Osteoblast (primary cell): ENCODE measurements at places on chromosomes 7 and 10.

- H3K4me1 ChIP-seq = no peaks in the 10 kb centered on the region
- no peaks in the 10 kb centered on the region for H3K27me3 ChIP-seq
- no peaks in the 10 kb centered on the region for H3K36me3 ChIP-seq
- H3K27ac ChIP-seq = no peak overlapping the region
Measured at GRCh38 chr10:11252887-11253286, 235.2 kb downstream of the CELF2 start.

DNA sequence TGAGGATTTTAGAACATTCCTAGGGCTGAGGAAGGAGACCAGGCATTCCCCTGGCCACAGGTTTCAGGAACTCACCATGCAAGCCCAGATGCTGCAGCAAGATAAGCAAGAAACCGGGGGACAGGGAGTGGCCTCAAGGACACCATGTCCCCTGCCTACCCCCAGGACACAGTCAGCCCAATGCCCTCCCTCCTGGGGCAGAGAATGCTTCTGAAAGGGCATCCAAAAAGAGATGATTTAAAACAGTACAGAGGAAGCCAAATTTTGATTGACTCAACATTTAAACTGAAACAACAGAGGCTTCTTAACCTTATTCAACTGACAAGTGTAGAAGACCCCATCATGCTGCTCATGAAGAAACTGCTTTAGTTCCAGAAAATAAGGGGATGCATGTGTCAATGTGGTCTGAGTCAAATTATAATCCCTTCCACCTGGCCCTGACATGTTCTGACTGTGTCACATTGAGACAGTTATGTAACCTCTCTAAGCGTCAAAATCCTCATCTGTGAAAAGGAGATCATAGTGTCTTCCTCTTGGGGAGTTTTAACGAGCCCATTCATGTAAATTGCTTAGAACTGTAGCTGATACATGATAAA, 60.0 kb downstream of the ICA1 start:
- H3K4me3 ChIP-seq = no peak overlapping the region
- H3K4me1 ChIP-seq = peaks cover 19% of the 10 kb centered on the region
- no peak overlapping the region for H3K27ac ChIP-seq
- no peaks in the 10 kb centered on the region for H3K36me3 ChIP-seq

- H3K4me1 ChIP-seq = peaks cover 34% of the 10 kb centered on the region
- no peaks in the 10 kb centered on the region for H3K27me3 ChIP-seq
- no peaks in the 10 kb centered on the region for H3K36me3 ChIP-seq
- H3K4me3 ChIP-seq = peak overlapping the region; percentile 62
Measured at GRCh38 chr7:12715372-12716133, 28.1 kb downstream of the ARL4A start.

GRCh38 chr7:140542228-140542603, 62.9 kb upstream of the MKRN1 start:
- H3K36me3 ChIP-seq = no peaks in the 10 kb centered on the region
- H3K4me3 ChIP-seq = peak overlapping the region; percentile 24
- peaks cover 18% of the 10 kb centered on the region for H3K4me1 ChIP-seq
- no peak for DNase-seq
- H3K27me3 ChIP-seq = no peaks in the 10 kb centered on the region

GRCh38 chr10:19840776-19841175, 24.5 kb downstream of the PLXDC2 start:
- H3K36me3 ChIP-seq = no peaks in the 10 kb centered on the region
- H3K27ac ChIP-seq = no peak overlapping the region
- peaks cover 4% of the 10 kb centered on the region for H3K4me1 ChIP-seq
- no peak overlapping the region for H3K4me3 ChIP-seq
- H3K27me3 ChIP-seq = no peaks in the 10 kb centered on the region

DNA sequence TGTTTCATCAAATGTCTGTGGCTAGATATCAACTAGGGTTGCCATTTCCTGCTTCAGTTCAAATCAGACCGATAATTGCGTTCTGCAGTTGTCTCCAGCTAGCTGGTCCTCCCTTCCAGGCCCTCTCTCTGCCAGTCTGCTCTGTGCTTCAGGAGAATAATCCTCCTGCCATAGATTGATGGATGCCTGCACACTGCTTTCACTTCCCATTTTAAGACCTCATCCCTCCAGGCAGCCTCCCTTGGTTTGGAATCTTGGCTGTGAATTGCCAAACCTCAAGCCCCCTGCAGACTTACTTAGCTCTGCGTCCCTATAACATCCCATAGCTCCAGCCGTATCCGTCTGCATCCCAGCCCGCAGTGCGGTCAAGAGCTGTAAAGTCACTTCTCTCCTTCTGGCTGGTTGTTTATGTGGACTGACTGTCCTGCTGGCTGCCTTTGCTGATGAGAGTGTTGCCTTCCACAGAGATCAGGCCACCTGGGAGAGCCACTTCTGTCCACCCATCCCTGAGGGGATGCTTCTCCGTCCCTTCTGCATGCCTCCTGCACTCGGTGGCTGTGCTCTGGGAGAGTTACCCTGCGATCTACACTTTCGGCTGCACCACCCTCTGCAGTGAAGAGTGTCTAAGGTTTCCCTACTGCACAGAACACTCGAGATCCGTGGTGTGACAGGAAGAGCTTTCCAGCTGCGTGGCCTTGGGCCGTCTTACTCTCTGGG, 22.4 kb upstream of the KLF6 start:
- H3K4me1 ChIP-seq = peaks cover 71% of the 10 kb centered on the region
- peak overlapping the region; percentile 96 for H3K27ac ChIP-seq
- no peaks in the 10 kb centered on the region for H3K27me3 ChIP-seq

- DNase-seq = no peak
- H3K27ac ChIP-seq = no peak overlapping the region
- peaks cover 65% of the 10 kb centered on the region for H3K27me3 ChIP-seq
- H3K4me3 ChIP-seq = no peak overlapping the region
Measured at GRCh38 chr10:100568912-100569311, 33.2 kb downstream of the HIF1AN start.

- no peak overlapping the region for H3K27ac ChIP-seq
- no peaks in the 10 kb centered on the region for H3K36me3 ChIP-seq
- no peak for DNase-seq
Measured at GRCh38 chr7:39228946-39229345, 251.2 kb downstream of the POU6F2 start.

GRCh38 chr10:14244801-14245211, 85.9 kb downstream of the FRMD4A start:
- peaks cover 6% of the 10 kb centered on the region for H3K4me1 ChIP-seq
- peak; percentile 83 for DNase-seq
- no peaks in the 10 kb centered on the region for H3K36me3 ChIP-seq
- no peak overlapping the region for H3K4me3 ChIP-seq
- no peak overlapping the region for H3K27ac ChIP-seq
- H3K27me3 ChIP-seq = peaks cover 16% of the 10 kb centered on the region

DNA sequence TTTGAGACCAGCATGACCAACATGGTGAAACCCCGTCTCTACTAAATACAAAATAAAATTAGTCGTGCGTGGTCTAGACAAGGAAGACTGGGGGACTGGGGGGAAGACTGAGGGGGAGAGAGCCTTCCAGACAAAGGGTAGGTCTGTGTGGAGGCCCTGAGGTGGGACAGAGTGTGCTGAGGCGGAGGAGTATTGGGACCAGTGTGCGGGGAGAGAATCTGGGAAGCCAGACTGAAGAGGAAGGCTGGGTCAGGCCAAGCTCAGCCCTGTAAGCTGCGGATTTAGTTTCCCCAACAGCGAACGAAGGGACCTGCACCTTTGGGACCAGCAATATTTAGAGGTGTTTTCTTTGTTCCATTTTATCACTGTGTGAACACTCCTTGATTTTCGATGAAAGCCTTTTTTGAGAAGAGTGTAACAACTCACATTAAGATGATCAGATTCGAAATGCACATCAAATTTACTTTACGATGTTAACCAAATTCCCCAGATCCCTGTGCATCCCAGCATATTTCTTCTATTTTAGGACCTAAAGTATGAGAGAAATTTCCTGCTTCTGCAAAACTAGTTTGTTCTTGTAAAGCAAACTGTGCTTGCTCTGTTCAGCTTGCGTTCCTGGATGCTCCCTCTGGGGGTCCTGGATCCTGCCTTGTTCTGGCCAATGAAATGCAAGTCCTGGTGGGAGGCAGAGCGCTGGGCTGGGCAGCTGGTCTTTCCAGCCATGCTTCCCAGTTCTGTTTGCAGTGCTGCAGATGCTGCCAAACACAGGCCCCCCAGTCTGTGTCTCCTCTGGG, 39.4 kb downstream of the PLAU start:
- no peak overlapping the region for H3K27ac ChIP-seq
- peak; percentile 71 for DNase-seq
- H3K4me3 ChIP-seq = no peak overlapping the region

GRCh38 chr7:54728411-54728810, 30.6 kb downstream of the SEC61G start:
- H3K4me3 ChIP-seq = no peak overlapping the region
- no peaks in the 10 kb centered on the region for H3K27me3 ChIP-seq
- DNase-seq = no peak
- H3K36me3 ChIP-seq = no peaks in the 10 kb centered on the region

DNA sequence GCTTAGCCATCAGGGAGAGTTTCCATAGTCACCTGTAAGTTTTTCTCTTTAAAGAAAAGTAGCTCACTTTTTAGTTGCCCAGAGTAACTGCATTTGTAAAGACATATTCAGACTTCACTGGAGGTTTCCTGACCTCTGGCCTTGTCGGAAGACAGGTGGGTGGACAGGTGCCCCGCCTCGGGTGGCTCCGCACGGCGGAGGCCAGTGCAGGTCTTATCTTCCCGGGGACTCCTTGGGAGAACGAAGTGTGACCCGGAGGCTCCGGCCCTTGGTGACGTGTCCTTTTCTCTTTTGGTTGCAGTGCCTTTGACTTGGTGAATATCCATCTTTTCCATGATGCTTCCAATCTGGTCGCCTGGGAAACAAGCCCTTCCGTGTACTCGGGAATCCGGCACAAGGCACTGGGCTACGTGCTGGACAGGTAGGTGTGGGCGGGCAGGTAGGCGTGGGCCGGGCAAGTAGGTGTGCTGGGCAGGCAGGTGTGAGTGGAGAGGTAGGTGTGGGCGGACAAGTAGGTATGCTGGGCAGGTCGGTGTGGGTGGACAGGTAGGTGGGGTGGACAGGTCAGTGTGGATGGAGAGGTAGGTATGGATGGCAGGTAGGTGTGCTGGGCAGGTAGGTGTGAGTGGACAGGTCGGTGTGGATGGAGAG, 75.8 kb downstream of the NKX6-2 start:
- no peaks in the 10 kb centered on the region for H3K27me3 ChIP-seq
- H3K4me3 ChIP-seq = no peak overlapping the region
- DNase-seq = no peak
- H3K27ac ChIP-seq = no peak overlapping the region

DNA sequence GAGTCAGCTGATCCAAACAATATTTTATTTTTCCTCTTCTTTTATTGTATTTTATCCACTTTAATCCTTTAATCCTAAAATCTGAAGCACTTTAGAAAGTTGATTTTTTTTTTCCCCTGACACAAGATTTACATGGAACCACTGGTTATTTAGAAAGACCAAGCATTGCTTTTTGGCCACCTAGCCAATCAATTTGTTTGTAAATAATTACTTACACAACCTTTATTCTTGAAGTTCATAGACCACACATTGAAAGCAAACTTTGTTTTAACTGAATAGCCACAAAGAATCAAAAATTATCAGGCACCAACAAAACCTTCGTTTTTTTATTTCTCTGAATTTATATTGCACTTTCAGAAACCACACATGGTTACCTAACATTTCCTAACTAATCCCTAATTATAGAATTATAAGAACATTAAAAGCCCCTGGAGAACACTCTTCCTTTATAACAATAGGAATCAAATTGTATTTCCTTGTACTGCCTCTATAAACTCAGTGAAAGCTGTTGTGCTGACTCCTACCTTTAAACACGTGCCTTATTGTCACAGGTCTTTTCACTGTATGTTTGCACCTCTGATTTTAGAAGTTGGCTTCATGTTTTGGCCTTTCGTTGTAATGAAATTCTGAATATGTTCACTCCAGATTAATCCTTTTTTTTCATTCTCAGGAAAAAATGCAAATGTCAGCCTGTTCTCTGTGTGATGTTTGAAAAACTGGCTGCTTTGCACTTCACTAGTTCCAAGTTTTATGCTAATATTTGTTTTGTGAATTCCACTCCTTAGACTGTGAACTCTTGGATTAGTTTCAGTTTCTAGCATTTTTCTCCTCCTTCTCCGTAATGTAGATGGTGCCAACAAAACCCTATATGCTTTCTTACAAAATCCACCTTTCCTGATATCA, 1511.9 kb downstream of the REEP3 start:
- no peak overlapping the region for H3K4me3 ChIP-seq
- H3K36me3 ChIP-seq = no peaks in the 10 kb centered on the region
- no peaks in the 10 kb centered on the region for H3K4me1 ChIP-seq
- no peak for DNase-seq
- no peaks in the 10 kb centered on the region for H3K27me3 ChIP-seq

- H3K4me3 ChIP-seq = no peak overlapping the region
- no peaks in the 10 kb centered on the region for H3K4me1 ChIP-seq
- DNase-seq = no peak
- H3K27ac ChIP-seq = no peak overlapping the region
- peaks cover 6% of the 10 kb centered on the region for H3K36me3 ChIP-seq
- H3K27me3 ChIP-seq = no peaks in the 10 kb centered on the region
Measured at GRCh38 chr10:96949039-96949683, 117.1 kb downstream of the LCOR start.

- no peaks in the 10 kb centered on the region for H3K36me3 ChIP-seq
- H3K27ac ChIP-seq = no peak overlapping the region
Measured at GRCh38 chr10:98292971-98293370, 25.0 kb upstream of the LOXL4 start.

- no peaks in the 10 kb centered on the region for H3K27me3 ChIP-seq
- H3K4me3 ChIP-seq = no peak overlapping the region
- no peaks in the 10 kb centered on the region for H3K4me1 ChIP-seq
- DNase-seq = peak; percentile 77
Measured at GRCh38 chr10:71780719-71781118, 7.4 kb upstream of the VSIR start.

DNA sequence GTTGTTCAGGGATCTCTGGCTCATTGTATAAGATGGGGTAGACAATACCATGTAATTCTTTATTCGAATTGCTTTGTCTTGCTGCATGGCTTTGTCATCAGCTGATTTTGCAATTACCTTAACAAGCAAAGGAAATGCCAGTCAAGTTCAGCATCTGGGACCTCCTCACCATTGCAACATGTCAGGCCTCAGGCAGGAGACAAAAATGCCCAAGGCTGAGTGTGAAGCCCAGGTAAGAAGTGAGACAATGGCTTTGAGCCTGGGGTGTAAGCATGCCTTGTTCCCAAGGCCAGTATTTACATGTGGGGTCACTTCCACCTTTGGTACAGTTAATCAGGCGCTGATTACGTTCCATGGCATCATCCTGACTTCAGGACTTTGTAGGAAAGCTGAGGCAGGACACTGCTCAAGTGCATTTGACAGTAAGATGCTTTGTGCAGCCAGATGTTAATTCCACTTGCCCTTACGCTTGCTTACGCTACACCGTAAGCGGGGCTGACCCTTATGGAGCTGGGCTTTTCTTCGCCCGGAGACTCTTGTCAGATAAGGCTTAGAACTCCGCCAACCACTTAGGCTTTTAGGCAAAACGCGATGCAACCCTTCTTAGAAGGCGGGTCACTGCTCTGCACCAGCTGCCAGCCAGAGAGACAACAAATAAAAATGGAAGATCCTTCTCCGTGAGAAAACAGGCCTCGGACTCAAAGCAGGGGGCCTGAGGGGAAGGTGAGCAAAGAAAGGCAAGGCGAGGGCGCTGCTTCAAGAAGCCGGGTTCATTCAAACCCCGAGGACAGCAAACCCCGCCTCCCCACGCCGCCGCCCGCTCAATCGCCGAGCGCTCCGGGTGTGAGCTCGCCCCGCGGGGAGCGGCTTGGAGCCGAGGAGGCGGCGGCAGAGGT, 1.3 kb upstream of the SP4 start:
- DNase-seq = peak; percentile 62
- H3K27me3 ChIP-seq = no peaks in the 10 kb centered on the region
- peaks cover 8% of the 10 kb centered on the region for H3K4me1 ChIP-seq
- peak overlapping the region; percentile 51 for H3K27ac ChIP-seq
- H3K36me3 ChIP-seq = peaks cover 4% of the 10 kb centered on the region
